ACHN (cell line): ENCODE measurements at places on chromosomes 16 and 17.

GRCh38 chr17:58330997-58331814 is 2.6 kb upstream of the TSPOAP1 start:
- DNase-seq, result no peak

DNA sequence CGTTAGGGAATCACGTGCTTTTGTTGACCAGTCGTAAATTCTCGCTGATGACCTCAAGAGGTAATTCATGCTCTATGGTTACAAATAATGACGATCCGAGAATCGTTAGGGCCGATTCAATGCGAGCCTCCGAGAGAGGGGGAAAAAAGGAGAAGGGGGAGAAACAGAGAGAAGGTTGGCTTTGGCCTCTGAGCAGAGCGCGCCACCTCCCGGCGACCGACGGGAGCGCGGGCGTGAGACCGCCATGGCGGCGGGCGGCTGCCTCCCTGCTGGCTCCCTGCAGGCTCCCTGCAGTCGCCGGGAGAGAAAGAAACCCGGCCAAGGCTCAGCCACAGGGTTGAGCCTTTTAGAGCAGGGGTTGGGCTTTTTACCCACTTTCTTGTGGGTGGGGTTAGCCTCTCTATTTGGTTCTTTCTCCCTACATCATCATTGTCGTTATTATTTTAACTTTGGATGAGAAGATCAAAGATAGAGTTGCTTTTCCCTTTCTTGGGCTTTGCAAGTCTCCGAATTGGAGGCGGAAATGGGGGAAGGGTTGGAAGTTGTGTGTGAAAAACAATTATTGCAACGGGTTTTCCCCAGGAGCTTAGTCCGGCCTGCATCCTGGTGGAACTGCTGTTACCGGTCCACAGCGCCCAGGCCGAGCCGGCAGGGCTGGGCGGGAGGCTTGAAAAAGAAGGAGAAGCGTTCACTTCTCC is 410 bp upstream of the HOXB5 start:
- peak; percentile 78 for DNase-seq

GRCh38 chr17:33986566-33986965 is 268.5 kb upstream of the CCL2 start:
- no peak for DNase-seq

GRCh38 chr17:10130263-10130662 is 68.1 kb downstream of the GAS7 start:
- no peak for DNase-seq

GRCh38 chr17:73987395-73987794 is 216.1 kb upstream of the RPL38 start:
- no peak for DNase-seq

GRCh38 chr17:17511881-17512858 is 16.0 kb upstream of the RASD1 start:
- peak; percentile 94 for DNase-seq

DNA sequence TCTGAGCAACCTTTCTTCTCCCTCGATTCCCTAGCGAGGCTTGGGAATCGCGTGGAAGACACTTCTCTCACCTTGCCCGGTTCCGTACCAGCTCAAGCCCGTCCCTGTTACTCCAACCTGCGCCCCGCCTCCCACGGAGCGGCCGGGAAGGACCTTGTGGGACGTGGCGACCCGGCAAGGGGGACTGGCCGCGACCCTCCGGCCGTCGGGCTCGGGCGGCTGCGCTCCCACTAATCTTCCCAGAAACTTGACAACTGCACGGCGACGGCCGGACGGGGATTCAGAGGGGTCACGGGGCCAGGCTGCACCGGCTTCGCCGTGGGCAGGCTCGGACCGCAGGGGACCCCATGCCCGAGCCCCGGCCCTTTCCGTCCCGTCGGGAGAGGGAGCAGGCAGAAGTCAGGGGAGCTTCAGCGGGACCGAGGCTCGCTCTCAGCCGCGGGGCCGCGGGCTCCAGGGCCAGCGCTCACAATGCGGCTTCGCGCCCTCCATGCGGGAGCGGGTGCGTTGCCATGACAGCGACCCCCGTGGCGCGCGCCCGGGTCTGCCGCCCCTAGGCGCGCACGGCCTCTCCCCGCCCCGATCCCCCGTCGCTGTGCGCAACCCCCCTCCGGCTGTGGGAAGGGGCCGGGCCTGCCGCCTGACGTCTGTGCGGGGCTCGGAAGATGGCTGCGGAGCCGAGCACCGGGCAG is at the start of gene SGSM2:
Gene SGSM2, plus strand, starts transcription at position 650 of the 692 bp plus-strand sequence. CDS start 188 bp downstream, outside the sequence.
- DNase-seq, result peak; percentile 61

GRCh38 chr16:72680732-72681131 is 367.2 kb downstream of the ZFHX3 start:
- DNase-seq, result no peak

DNA sequence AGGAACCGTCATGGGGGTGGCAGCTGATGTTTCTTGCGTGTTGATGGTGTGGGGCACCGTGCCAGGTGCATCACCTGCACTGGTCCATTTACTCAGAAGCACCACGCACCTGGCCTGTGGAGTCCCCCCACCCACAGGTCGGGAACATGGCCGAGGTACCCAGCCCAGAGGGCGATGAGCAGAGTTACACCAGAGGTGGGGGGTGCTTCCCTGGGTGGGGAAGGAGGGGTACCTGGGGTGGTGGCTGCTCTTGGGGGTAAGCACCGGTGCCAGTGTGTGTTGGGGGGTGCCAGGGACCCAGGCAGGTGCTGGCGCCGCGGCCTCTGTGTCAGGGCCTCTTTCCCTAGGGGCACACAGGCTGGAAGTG is 5.0 kb upstream of the ZNF750 start:
- no peak for DNase-seq

GRCh38 chr17:11366272-11366850 is 125.3 kb downstream of the SHISA6 start:
- DNase-seq, result no peak

- no peak for DNase-seq
These were observed 95.9 kb upstream of the ZFHX3 start for GRCh38 chr16:73143576-73144422.

DNA sequence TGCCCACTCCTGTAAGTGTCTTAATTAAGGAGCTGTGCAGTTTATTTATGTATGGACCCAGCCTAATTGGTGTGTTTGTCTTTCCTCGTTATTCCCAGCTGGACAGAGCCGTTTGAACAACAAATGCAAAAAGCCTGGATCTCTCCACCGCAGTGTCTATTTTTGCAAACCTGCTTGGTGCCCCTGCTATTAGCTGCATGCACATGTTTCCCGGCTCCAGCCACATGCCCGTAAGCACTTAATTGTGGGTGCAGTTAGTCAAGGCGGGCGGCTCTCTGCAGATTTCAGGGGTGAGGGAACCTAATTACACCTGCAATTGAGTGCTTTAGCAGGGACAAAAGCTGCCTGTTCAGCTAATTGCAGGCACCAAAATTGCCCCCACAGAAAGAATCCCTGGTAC is 74.0 kb upstream of the GSE1 start:
- DNase-seq, result no peak

- DNase-seq, result no peak
These were observed 7.3 kb downstream of the DRC7 start for GRCh38 chr16:57701759-57702371.

GRCh38 chr17:46943501-46944393 is 20.8 kb downstream of the GOSR2 start:
- DNase-seq, result no peak
